Uterus (tissue), 4 donors: ENCODE measurements at places on chromosomes 6 and 20. TPM values are rescaled to one million over a fixed set of nuclear protein-coding genes. Genes with fewer than 3 reads are reported as not detected.

DNA sequence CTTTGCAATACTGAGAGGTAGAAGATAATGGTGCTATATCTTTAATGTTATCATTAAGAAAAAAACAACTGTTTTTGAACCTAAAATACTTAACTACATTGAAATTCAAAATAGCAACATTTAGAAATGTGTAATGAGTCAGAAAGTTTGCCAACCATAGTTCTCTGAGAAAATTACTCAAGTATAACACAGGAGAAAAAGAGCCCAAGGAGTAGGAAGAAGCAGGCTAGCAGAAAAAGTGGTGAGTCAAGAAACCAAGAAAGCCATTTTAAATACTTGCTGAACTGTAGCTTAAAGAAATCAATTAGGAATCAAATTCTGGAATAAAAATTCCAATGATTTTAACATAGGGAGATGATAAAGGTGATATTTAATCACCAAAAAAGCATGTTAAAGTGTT, 181.0 kb upstream of the RSPO3 start:
- H3K4me3 ChIP-seq, result no peak overlapping the region
- no peaks in the 10 kb centered on the region for H3K36me3 ChIP-seq
- no peaks in the 10 kb centered on the region for H3K27me3 ChIP-seq
- H3K4me1 ChIP-seq, result no peaks in the 10 kb centered on the region
- no peak overlapping the region for H3K27ac ChIP-seq

DNA sequence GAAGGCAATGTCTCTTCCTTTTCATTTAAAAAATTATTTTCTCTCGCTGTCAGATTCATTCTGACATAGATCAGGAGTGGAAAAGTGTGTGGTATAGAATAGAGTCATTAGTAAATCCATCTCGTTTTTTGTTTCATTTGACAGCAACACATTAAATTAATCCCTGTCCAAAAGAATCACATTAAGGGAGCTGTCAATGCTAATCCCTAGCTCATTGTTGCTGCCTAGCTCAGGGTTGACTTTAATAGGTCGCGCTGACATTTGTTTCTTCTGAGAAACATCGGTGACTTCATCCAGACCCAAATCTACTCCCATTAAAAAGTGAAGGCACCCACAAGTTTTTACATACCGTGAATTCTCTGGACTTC, 25.4 kb upstream of the MAP3K7 start:
- no peak for DNase-seq
- H3K4me1 ChIP-seq, result no peaks in the 10 kb centered on the region
- no peak overlapping the region for H3K27ac ChIP-seq
- H3K4me3 ChIP-seq, result no peak overlapping the region
- H3K27me3 ChIP-seq, result no peaks in the 10 kb centered on the region

DNA sequence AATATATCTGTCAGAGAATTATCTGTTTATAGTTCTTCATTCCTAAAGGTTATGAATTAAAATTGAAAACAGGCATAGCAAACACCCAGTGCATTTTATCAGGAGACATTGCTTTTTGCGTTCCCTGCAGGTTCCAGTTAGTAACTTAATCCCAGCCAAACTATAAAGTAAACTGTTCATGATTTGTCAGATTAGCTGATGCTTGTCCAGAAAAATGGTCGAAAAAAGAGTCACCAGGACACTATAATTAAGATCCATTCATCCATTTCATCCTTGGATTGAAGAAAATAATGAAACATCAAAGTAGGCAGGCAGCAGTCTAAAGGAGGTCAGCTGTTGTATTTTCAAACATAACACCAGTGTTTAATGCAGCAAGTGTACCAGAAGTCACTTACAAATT, 75.9 kb downstream of the EPHA7 start:
- no peak overlapping the region for H3K27ac ChIP-seq
- no peaks in the 10 kb centered on the region for H3K27me3 ChIP-seq
- no peak for DNase-seq
- no peak overlapping the region for H3K4me3 ChIP-seq
- no peaks in the 10 kb centered on the region for H3K36me3 ChIP-seq

- H3K36me3 ChIP-seq, result no peaks in the 10 kb centered on the region
- no peaks in the 10 kb centered on the region for H3K27me3 ChIP-seq
- peak overlapping the region; percentile 99 for H3K27ac ChIP-seq
- no peak for DNase-seq
- peaks cover 12% of the 10 kb centered on the region for H3K4me1 ChIP-seq
- no peak overlapping the region for H3K4me3 ChIP-seq
These were observed 5.5 kb downstream of the REV3L start for GRCh38 chr6:111477481-111477938.

GRCh38 chr6:111559188-111560097, 46.2 kb downstream of the TRAF3IP2 start:
- no peaks in the 10 kb centered on the region for H3K27me3 ChIP-seq
- no peaks in the 10 kb centered on the region for H3K36me3 ChIP-seq
- H3K4me3 ChIP-seq, result no peak overlapping the region
- peak overlapping the region; percentile 78 for H3K27ac ChIP-seq

Gene SASH1
- 79.9 TPM for total RNA-seq

- no peaks in the 10 kb centered on the region for H3K36me3 ChIP-seq
- H3K27ac ChIP-seq, result no peak overlapping the region
- no peak for DNase-seq
- no peaks in the 10 kb centered on the region for H3K27me3 ChIP-seq
- no peaks in the 10 kb centered on the region for H3K4me1 ChIP-seq
These were observed 232.8 kb upstream of the GMDS start for GRCh38 chr6:2478200-2478599.

Gene MAS1
- 0.35 TPM for total RNA-seq

Gene SLC26A8
- not detected for total RNA-seq
